ENCODE measurements at places on chromosomes 16 and 17. TPM values are rescaled to one million over a fixed set of nuclear protein-coding genes. Genes with fewer than 3 reads are reported as not detected.

Gene KRT32
- total RNA-seq: not detected

Gene GOT2
- total RNA-seq: 27.8 TPM

Gene KCNJ2
- total RNA-seq: 10.3 TPM

Gene MYO1C
- total RNA-seq: 7.3 TPM

Gene KRT24
- total RNA-seq: not detected

Gene MSRB1
- 3.6 TPM for total RNA-seq

DNA sequence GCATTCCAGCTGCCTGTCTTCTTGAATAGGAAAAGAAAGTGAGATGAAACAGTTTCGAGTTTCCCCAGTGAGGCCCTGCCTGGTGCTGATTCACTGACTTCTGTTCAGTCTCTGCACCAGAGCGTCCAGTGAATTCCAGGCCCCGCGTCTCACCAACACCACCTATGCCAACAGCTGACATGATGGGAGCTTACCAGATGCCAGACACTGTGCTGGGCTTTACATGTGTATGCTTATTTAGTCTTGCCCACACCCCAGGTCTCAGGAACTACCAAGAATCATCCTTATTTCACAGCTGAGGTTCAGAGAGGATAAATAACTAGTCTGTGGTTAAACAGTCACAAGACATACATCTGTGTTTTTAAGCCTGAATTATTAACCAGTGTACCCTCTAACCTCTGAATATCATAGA is 29.1 kb upstream of the IRX6 start:
- DNase-seq: no peak

GRCh38 chr16:29198731-29199521 is 207.6 kb downstream of the NPIPB11 start:
- no peak for DNase-seq

- DNase-seq: no peak
Observed at GRCh38 chr16:85004587-85005205, 6.6 kb downstream of the ZDHHC7 start.

DNA sequence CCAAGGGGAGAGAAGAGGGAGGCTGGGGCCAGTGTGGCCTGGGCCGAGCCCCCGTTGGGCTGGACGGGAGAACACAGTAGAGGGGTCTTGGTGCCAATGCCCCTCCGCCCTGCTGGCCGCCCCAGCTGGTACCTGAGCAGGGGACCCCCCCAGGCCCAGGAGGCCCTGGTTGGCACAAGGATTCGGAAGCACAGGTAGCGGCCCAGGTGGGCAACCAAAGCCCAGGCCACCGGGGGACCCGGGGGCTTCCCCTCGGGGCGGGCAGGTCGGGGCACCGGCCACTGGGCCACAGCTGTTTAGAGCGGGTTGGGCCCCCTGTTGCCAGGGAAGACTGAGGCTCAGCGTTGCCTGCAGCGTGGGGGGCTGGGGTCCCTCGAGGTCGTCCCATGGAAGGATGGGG is 28.2 kb upstream of the C1QTNF8 start:
- no peak for DNase-seq

- no peak for DNase-seq
Observed at GRCh38 chr17:72877348-72877747, 215.1 kb downstream of the SLC39A11 start.

DNA sequence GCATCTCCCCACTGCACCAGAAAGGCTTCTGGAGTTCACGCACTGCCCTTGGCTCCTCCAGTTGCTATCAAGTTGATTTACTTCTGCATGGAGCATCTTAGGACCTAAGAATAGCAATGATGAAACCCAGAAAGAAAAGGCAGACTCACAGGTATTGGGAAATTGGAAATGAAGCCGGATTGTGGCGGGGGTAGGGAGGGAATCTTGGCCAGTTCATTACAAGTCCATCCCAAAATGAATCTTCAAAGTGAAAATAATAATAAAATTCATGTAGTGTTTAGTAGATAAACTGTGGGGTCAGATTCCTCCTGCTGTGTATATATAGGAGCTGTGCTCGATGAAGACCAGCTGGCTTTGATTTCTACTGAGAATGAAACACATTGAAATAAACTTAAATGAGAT is 33.7 kb downstream of the TEKT3 start:
- DNase-seq: no peak

GRCh38 chr17:8629371-8630226 is 926 bp downstream of the MYH10 start:
- peak; percentile 9 for DNase-seq

DNA sequence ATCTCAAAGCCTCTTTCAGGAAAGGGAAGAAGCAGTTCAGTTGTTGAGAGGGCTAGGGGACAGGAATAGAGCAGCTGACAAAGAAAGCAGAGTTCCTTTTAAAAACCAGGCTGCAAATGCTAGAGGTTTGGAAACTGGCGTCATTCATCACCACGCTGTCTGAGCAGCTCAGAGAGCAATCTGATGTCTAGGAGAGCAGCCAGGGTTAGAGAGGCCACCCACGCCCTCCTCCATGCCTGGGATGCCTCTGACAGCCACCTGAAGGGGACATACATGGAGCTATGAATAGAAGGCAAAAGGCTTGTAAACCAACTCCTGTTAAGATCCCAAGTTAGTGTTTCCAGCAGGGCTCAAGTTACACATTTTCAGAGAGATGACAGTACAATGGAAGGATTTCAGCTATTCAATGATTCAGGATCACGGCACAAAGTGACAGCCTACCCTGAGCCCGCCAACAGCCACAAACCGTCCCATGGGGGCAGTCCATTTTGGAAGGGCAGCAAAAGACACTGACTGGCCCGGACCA is 12.4 kb downstream of the RAB5C start:
- DNase-seq: no peak

DNA sequence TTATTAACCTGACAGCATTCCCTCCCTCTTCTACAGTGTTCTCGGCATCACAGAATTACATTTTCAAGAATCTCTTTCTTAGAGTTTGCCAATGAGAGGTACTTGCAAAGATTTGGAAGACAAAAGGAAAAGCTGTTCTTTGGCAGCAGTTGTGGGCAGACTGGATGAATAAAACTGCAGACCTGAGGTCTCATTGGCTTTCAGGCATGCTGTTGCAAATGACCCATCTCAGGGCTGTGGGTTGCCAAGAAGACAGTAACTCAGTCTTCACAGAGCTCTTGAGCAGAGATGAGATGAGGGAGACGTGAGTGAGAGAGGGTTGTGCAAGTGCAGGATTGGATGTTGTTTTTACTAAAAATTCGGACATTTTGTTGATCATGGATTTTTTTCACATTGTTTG is 11.3 kb upstream of the USP31 start:
- no peak for DNase-seq

DNA sequence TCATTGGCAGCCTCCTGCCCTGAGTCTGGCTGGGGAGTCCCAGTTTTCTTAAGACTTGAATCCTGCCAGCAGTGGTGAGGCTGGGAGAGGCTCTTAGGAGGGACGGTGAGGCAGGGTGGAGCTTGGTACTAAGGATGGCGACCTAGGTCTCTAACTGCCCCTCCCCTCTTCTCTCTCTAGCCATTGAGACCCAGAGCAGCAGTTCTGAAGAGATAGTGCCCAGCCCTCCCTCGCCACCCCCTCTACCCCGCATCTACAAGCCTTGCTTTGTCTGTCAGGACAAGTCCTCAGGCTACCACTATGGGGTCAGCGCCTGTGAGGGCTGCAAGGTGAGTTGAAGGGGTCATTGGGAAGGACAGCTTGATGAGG is 16.4 kb downstream of the GJD3 start:
- no peak for DNase-seq

GRCh38 chr16:80997139-80997798 is 9.4 kb downstream of the CMC2 start:
- no peak for DNase-seq

GRCh38 chr17:17354560-17355349 is 51.6 kb downstream of the NT5M start:
- DNase-seq: peak; percentile 18

DNA sequence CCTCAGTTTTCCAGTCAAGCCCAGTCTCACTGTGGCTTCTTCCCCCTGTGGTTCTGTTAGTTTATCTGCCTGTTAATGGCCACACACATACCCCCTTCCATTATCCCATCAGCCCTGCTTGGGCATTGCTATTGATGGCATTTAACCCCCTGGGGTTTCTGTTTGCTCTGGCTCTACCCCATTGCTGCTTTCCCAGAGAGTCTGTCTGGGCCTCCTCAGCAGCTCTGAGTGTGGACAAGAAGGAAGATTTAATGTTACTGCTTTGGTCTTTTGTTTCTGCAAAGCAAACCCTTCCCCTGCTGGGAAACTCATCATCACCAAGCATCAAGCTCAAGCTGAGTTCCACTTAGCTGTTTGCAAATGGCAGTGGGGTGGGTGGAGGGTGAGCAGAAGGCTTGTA is 162.7 kb downstream of the CCT6B start:
- DNase-seq: no peak

- no peak for DNase-seq
Observed at GRCh38 chr16:27771201-27771910, 221.4 kb downstream of the KATNIP start.

DNA sequence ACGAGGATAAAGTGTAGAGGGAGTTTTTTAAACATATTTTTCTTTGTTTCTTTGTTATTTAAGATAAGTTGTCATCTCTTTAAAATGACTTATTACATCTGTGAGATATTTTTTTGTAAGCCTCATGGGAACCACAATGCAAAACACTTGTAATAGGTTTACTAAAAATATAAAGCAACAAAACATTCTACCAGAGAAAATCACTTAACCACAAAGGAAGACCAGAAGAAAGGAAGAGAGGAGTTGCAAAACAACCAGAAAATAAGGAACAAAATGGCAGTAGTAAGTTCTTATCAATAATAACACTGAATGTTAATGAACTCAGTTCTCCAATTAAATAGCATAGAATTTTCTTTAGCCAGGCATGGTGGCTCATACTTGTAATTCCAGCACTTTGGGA is 22.9 kb downstream of the DHRS7B start:
- DNase-seq: no peak

All from occipital lobe (tissue), 3 donors.